Vagina (tissue), 2 donors: ENCODE measurements at places on chromosomes 4 and X. TPM values are rescaled to one million over a fixed set of nuclear protein-coding genes. Genes with fewer than 3 reads are reported as not detected.

Gene ETDB
- not detected for total RNA-seq

Gene JADE3
- 5.2 TPM for total RNA-seq

Gene BANK1
- total RNA-seq = 1.5 TPM

Gene MFAP3L
- 2.2 TPM for total RNA-seq

Gene PAGE4
- not detected for total RNA-seq

Gene BLOC1S4
- 34.9 TPM for total RNA-seq

Gene NMU
- 8.1 TPM for total RNA-seq

Gene CD40LG
- not detected for total RNA-seq

Gene ADAM29
- not detected for total RNA-seq

Gene RNF212
- 7.9 TPM for total RNA-seq

GRCh38 chrX:129744861-129745321, 6.1 kb downstream of the XPNPEP2 start:
- DNase-seq = no peak

GRCh38 chrX:66013194-66013816, 26.6 kb downstream of the VSIG4 start:
- DNase-seq = no peak

- DNase-seq = no peak
These were observed 6.2 kb downstream of the TMEM131L start for GRCh38 chr4:153472122-153473037.

DNA sequence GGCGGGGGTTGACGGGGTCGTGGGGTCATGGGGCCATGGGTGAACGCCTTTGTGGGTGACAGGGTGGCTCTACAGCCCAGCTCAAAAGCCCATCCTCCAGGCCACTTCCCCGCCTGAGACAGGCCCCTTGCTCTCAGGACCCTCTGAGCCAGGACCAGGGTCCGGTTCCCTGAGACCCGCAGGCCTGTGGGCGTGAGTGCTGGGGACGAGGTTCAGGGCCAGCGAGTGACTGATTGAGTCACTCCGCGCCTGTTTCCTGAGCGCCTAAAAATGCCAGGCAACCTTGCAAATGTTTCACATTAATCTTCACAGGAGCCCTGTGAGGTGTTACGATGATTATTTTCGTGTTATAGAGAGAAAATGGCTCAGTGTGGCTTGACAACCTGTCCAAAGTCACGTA, 97.8 kb downstream of the ZNF674 start:
- no peak for DNase-seq

DNA sequence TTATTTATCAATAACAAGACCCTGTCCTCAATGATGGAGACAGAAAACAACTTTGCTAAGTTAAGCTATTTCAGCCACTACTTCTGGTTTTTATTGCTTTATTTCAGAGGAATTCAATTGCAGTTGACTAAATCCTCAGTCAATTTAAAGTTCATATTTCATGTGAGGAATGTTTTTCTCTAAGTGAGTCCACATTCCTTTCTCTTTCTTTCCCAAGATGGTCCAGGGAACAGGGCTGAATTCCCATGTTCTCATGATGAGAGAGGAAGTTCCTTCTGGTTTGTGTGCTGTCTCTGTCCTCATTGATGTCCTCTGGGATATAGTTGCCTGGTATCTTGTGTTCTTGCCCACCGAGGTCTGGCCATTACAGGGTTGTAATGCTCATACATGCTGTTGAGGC, 117.2 kb downstream of the SLIT2 start:
- no peak for DNase-seq

GRCh38 chr4:16663732-16664131, 234.7 kb downstream of the LDB2 start:
- no peak for DNase-seq

DNA sequence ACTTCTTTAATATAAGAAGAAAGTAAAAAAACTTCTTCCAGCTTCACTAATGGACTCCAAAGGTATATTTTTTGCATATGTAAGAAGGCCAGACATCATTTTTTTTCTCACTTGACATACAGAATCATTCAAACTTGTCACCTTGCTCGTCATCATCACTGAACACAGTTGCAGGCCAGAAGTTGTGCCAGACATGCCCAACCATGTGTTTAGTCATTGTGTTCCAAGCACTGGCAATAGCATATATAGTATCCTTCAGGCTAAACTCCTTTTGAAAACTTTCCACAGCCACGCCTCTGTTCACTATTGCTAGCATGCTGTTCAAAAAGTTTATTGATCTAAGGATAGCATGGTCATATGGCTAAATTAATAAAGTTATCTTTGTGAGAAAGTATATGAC, 83.3 kb downstream of the CHIC2 start:
- no peak for DNase-seq

- no peak for DNase-seq
These were observed 68.6 kb upstream of the PPP3CA start for GRCh38 chr4:101415962-101416361.

DNA sequence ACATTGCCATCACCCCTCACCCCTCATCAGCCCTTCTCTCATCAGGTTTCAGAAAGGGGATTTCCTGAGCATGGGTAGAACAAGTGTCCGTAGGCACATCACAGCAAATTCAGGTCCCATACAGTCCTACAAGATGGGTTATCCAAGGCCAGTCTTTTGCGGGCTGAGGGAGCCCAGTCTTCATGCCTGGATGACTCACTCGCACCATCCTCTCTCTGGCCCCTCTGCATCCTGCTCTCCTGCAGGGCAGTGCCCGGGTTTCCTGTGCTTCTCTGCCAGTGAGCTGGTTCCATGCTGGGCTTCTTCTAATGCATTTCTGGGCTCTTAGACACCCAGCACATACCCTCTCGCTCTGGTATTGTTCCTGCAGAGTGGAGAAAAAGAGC, 7.3 kb upstream of the INTS6L start:
- no peak for DNase-seq

GRCh38 chr4:162891788-162892707, 274.6 kb downstream of the NAF1 start:
- no peak for DNase-seq

DNA sequence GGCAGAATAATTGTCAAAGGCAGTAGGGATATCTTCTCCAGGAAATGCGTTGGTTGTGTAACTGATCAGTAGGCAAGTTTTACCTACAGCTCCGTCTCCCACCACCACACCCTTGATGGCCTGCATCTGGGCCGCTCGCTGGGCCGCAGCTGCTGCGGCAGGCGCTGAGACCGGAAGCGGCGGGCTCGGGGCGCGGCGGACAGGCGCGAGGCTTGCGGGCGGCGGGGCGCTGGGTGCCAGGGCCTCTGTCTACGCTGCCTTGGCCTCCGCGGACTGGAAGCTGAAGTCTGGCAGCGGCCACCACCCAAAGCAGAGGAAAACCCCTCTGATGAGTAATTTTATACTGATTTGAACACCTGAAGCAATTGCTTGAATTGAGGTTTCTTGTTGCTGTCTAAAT, 124.2 kb upstream of the ZIC3 start:
- DNase-seq = no peak

- no peak for DNase-seq
These were observed 2.5 kb downstream of the TENM3 start for GRCh38 chr4:182245541-182246215.

- no peak for DNase-seq
These were observed 47.5 kb downstream of the MAGEA1 start for GRCh38 chrX:153226344-153227185.

DNA sequence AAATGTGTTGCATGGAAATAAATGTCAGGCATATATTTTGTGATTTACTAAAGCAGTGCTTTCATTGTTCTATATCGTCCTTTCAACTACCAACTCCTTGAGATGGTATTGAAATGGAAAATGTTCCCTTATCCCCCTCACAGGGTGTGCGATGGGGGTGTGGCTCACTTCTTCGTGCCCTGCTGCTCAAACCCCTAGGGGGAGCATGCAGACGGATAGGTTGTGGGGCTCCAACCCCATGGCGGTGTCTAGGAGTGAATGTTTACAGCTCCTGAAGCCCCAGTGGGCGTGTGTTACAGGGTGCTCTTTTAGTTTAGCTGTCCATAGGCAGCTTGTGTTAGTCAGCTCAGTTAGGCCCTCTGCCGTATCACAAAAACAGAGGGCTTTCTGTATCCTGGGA, 287.7 kb upstream of the EMCN start:
- DNase-seq = no peak
